ENCODE measurements at places on chromosomes 7 and 10.

- no peak for DNase-seq
Observed at GRCh38 chr10:109374215-109374614, 549.1 kb downstream of the XPNPEP1 start.

DNA sequence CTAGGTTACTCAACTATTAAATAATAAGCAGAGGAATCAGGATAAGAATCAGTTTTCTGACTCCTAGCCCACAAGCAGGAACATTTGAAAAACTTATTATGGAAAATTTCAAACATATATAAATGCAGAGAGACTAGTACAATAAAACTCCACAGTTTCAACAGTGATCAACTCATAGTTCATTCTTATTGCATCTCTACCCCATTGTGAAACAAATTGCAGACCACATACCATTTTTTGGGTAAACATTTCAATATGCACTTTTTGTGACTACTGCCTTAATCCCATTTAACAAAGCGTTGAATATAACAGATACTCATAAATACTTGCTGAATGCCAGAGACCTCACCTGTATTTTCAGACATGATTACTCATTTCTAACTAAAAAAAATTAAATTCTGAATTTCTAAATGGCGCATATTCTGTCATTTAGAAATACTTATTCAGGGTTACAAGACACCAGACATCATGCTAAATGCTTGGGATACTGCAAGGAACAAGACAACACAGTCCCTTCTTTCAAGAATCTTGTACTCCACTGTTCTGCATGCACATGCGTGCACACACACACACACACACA is 11.4 kb downstream of the CDK6 start:
- DNase-seq, result no peak

DNA sequence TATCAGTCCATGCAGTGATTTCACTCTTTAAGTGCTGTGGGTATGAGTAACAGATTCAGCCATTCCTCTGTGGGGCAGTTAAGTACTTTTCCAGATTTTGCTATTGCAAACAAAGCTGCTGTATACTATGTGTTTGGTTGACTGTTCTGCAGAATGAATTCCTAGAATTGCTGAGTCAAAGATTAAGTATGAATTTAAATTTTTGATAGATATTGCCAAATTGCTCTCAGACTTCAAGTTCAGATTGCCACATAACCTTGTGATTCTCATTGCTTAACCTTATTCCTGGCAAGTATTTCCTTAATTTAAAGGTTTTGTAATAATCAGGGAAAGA is 21.6 kb upstream of the SAR1A start:
- DNase-seq, result no peak

- peak; percentile 62 for DNase-seq
Observed at GRCh38 chr10:61284222-61284890, 168.8 kb downstream of the TMEM26 start.

GRCh38 chr10:62021978-62022802 is 120.7 kb downstream of the ARID5B start:
- no peak for DNase-seq

- no peak for DNase-seq
Observed at GRCh38 chr10:110773693-110774068, 98.0 kb upstream of the PDCD4 start.

DNA sequence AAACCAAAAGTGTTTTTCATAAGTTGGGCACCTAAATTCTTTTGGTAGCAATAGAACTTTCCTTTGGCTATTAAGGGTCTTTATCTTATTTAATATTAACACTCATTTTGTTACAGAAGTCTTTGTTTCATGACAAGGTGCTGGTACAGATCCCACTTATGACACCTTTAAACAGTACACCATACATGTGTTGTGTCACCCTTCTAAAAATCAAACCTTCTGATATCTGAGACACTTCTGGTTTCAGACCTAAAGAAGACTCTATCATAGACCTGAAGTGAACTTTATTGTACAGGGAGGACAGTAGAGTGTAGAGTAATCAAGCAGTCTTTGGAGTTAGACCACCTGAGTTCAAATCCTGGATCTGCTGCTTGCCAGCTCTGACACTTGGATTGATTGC is 5.8 kb upstream of the USP6NL start:
- no peak for DNase-seq

DNA sequence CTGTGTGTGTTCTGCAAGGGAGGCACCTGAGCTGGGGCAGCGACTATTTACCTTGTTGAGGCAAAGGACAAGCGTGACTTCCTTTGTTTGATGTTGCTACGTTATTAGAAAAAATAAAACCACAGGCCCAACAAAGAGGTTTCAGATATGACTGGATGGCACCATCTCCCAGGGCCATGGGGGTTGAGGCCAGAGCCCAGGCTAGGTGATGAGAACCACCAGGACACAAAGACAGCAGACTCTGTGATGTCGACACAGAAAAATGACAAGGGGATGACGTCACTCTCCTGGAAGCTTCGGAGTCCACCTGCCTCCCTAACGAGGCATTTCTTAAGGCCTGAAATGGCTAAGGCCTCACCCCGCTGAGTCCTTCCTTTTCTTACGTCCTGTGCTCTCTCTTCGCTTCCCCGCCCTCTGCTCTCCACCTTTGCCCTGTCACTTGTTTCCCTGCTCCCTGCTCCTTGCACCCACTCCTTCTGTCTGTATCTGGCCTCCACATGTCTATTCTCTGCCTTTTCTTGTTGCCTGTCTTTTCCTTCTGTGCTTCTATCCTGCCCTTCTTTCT is 83.0 kb upstream of the ADRB1 start:
- DNase-seq, result no peak

DNA sequence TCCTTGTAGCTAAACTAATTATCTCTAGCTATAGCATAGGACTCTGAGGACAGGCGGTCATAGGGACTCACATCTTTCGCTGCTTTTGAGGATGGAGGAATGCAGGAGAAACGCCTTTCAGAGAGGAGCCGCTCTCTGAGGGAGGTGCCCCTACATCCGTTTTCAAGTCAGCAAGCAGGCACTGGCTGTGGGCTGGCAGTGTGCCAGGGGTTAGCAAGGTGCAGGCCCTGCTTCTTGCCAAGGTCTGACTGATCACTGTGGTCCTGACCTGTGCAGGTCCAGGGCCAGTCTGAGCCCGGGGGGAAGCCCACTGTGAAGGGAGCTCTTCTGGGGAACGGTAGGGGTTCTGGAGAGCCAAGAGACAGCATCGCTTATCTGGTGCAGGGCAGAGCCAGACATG is 89.4 kb downstream of the SH3PXD2A start:
- DNase-seq, result no peak
